Frontal cortex (tissue), 4 donors: ENCODE measurements at places on chromosomes 5 and 9. TPM values are rescaled to one million over a fixed set of nuclear protein-coding genes. Genes with fewer than 3 reads are reported as not detected.

Gene MTREX
- total RNA-seq = 125 TPM

GRCh38 chr5:35502206-35502605 lies 115.5 kb upstream of the SPEF2 start:
- no peak for DNase-seq

- DNase-seq = no peak
Measured at GRCh38 chr5:60404171-60404570, 295.8 kb downstream of the DEPDC1B start.

- DNase-seq = no peak
Measured at GRCh38 chr9:35274993-35275392, 113.2 kb downstream of the UNC13B start.

GRCh38 chr9:135156525-135157510 lies 69.3 kb downstream of the OLFM1 start:
- DNase-seq = no peak

DNA sequence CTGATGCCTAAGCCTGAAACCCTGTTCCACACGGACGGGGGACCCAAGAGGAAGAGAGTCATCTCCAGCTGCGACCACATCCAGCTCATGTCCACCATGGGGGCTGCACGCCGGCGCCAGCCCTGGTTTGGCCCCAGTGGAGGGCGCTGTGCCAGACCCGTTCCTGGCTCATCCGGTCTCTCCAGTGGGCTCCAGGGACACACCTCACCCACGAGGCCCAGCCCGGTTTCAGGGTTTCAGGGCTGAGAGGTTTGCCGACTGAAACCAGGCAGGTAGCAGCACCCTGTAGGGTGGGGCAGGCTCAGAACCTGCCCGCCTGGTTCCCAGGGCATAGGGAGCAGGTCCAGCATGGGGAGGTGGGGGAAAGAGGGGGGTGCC lies 71.4 kb upstream of the STXBP1 start:
- no peak for DNase-seq

GRCh38 chr9:102514541-102514940 lies 480.6 kb upstream of the CYLC2 start:
- no peak for DNase-seq

DNA sequence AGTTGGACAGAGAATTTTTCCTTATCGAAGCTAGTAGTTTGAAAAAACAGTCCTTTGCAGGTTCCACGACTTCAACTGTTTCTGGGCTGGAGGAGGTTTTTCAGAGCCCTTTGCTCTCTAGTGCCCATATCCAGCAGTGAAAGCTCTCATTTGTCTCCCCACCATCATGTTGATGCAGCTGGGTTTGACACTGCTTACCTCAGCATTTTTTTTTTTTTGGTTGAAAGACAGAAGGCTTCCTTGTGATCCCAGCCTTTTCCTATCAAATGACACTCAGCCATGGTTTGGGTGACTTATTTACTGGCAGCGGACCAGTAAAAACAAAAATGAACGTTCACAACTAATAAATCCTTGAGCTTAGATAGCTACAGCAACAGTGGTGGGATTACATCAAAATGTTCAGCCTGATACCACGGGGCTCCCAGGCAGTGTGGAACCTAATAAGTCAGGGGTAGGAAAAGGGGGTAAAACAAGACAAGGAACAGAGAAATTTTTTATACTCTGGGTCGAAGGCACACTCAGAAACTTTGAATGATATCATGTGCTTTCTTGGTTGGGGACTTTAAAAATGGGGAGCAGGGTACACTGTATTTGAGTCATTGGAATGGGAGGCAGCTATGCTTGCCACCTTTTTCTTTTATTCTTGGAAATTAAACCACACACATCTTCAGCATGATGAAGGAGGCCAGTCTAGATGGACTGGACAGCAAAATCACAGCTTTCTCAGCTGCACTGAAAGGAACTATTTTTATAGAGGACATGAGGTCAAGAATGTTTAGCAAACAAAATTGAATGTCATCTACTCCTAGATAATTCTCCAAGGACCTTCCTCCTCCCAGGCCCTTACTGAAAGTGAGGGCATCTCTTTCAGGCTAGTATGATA lies 308.9 kb upstream of the MPDZ start:
- DNase-seq = no peak

- no peak for DNase-seq
Measured at GRCh38 chr5:91011029-91011428, 372.1 kb downstream of the ARRDC3 start.

DNA sequence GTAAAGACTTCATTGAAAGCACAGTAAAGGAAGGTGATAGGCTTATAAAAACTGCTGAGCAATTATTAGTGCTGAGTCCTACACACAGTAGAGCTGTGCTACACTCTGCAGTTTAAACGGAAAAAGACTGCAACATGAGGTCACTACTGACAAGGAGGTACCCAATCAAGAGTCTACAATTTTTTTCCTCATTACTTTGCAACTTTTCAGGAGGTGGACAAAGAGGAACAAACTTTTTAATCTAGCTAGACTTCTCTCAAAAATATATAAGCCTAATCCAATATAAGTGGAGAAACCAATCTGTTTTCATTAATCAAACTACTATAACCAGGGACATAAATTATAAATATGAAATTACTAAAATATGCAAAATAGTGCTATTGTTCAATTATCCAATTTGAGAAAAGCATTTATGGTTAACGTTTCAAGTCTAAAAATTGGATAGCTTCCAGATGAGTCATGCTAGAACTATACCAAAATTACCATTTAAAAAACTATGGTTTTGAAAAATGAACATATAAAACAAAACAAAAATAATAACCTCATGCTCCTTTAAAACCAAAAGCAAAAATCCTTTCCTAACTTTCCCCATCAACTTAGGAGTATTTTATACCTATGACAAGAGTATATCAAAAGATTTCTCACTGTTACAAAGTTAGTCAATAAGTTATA lies 37.7 kb downstream of the FAM13B start:
- no peak for DNase-seq

DNA sequence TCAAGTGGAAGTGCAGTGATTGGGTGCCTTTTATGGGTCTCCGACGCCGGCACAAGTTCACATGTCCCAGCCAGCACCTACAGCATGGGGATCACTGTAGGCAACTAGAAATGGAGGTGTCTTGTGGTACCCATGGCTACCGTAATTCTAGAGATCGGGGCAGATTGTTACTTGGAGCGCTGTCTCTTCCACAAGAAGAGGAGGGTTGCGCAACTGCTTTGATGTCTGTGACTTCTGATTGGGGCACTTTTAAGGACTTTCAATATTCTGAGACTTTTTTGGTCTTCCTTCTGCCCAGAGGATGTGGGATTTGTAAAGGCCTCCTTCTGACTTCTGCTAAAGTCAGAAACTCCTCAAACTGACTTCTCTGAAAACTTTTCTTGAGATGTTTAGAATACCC lies 41.9 kb downstream of the GLRX start:
- DNase-seq = no peak

Gene GPX8
- total RNA-seq = 1.2 TPM

Gene SNX2
- total RNA-seq = 49.7 TPM

- no peak for DNase-seq
Measured at GRCh38 chr5:6493681-6494454, 45.2 kb downstream of the UBE2QL1 start.

Gene CER1
- total RNA-seq = not detected

Gene SMIM33
- not detected for total RNA-seq

DNA sequence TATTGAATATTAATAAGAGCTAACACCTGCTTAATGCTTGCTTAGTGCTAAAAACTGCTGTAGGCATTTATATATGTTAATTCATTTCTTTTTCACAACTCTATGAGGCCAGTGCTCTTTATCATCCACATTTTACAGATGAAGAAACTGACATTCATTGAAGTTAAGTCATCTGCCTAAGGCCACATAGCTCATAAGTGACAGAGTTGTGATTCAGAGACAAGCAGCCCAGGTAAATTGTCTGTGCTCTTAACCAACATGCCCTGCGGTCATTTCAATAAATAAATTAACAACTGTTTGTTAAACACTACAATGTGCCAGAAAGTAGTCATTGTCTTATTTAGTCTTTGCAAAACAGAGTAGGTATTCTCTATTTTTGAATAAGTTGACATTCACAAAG lies 1354.4 kb upstream of the C9orf72 start:
- DNase-seq = no peak

- no peak for DNase-seq
Measured at GRCh38 chr5:15889001-15889400, 290.6 kb downstream of the MARCHF11 start.

DNA sequence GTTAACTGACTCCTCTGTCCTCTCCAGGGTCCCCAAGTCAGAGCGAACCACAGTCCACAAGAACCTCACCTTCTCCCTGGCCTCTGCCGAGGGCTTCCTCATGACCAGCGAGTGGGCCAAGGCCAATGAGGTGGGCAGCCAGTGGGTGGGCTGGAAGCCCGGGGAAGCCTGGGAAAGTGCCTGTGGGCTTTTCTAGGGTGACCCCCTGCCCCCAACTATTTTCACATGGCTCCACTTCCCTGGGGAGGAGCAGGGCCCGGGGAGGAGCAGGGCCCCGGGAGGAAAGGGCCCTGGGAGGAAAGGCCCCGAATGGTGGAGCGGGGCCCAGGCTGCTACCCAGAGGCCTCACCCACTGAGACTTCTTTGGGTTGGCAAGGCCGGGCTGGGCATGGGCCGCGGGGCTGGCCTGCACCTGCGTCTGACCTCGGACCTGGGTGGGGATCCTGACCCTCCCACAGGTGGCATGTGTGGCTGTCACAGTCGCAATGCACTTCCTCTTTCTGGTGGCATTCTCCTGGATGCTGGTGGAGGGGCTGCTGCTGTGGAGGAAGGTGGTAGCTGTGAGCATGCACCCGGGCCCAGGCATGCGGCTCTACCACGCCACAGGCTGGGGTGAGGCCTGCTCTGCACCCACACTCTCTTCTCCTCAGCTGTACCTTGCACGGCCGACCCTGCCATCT lies 17.9 kb downstream of the ADGRD2 start:
- no peak for DNase-seq

DNA sequence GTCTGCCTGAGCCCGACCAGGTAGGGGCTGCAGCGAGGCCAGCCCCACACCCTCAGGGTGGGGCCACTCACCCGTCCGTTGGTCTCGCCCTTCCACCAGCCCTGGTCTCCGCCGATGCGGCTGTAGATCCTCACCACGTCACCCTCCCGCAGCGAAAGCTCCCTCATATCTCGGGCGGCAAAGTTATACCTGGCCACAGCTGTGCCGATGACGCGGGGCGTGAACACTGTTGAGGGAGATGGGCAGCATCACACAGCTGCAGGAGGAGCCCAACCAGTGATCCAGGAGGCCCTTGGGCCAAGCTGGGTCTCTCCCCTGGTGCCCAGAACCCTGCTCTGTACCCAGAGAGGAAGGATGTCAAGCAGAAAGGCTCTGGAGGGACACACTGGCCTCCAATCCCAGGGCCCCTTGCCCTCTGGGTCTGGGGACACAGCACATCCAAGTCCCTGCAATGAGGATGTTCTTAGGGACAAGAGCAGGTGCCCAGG lies 30.3 kb upstream of the SARDH start:
- no peak for DNase-seq

- DNase-seq = no peak
Measured at GRCh38 chr5:141605523-141606277, 13.1 kb downstream of the DIAPH1 start.

- no peak for DNase-seq
Measured at GRCh38 chr5:143955141-143955540, 143.2 kb downstream of the HMHB1 start.

DNA sequence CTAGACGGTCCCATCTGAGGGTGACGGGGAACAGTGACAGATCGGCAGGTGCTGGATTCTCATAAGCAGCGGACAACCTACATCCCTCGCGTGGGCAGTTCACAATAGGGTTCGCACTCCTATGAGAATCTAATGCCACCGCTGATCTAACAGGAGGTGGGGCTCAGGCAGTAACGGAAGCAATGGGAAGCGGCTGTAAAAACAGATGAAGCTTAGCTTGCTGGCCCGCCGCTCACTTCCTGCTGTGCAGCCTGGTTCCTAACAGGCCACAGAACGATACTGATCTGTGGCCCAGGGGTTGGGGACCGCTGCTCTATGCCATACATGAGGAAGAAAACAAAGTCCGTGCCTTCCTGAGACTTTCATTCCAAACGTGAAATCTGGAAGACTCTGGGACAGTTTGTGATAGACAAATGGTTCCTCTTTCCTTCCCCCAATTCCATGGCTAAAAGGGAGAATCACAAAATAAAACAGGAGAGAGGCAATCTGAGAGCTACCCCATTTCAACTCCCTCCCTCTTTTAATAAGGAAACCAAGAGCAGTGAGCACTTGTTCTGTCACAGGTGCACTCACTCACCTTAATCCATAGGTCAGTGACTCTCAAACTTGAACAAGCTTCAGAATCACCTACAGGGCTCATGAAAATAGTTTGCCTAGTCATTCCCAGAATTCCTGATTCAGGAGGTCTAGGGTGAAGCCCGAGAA lies 12.1 kb downstream of the PDCL start:
- no peak for DNase-seq
